Midbrain (tissue), 1 donor: ENCODE measurements at places on chromosomes 11 and 22.

- no peak for DNase-seq
These were observed 48.5 kb downstream of the MS4A13 start for GRCh38 chr11:60563553-60564235.

DNA sequence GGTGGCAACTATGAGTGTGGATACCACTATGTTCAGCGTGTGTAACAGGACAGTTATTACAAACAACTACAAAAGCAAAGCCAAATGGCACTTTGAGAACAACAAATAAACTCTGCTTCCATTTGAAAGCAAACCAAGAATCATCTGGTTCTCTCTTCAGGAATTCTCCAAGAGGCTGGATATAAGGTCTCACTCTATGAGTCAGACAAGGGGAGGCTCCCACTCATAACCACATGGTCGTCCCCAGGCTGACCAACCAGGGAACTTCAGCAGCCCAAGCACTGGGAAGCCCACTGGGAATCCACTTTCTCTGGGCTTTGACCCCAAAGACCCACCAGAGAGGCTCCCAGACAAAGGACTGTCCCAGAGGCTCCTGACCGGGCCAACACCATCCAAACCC is 35.3 kb downstream of the DGCR2 start:
- no peak for DNase-seq

DNA sequence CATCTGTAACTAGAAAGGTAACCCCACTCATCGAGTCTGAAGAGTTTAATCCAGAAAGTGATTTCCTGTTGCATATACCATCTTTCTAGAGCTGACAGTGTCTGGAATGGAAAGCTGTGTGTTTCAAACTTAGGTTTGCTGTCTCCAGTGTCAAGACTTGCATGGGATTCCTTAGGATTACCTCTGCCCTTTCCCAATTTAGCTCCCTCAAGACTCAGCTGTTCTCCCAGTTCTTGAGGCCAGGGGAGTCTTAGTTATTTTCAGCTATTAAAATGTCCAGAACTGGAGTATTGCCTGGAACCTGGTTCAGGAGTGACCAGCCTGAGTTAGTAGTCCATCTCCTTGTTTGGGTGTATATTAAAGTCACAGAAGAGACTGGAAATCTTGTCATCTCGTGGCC is 25.0 kb upstream of the LDHA start:
- DNase-seq = no peak

GRCh38 chr11:73622926-73623593 is 23.3 kb upstream of the PLEKHB1 start:
- no peak for DNase-seq

GRCh38 chr22:49626361-49627216 is 201.1 kb downstream of the BRD1 start:
- DNase-seq = no peak

DNA sequence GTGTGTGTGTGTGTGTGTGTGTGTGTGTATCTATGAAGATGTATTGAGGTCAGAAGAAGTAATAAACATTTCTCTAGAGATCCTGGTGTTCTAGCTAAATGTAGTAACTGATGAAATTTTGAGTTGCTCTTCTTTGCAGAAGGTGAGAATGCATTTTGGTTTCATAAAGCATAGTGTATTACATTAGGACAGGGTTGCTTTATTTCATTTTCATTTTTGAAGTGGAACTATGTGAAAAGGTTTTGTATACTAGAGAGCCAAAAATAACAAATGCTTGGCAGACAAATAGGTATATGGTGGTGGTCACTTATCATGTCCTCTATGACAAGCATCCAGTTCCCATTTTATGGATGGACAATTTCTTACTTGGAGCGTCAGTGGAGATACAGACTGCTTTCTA is 99.0 kb downstream of the CASP12 start:
- DNase-seq = no peak

GRCh38 chr22:39135092-39135896 is 17.2 kb downstream of the CBX7 start:
- no peak for DNase-seq

DNA sequence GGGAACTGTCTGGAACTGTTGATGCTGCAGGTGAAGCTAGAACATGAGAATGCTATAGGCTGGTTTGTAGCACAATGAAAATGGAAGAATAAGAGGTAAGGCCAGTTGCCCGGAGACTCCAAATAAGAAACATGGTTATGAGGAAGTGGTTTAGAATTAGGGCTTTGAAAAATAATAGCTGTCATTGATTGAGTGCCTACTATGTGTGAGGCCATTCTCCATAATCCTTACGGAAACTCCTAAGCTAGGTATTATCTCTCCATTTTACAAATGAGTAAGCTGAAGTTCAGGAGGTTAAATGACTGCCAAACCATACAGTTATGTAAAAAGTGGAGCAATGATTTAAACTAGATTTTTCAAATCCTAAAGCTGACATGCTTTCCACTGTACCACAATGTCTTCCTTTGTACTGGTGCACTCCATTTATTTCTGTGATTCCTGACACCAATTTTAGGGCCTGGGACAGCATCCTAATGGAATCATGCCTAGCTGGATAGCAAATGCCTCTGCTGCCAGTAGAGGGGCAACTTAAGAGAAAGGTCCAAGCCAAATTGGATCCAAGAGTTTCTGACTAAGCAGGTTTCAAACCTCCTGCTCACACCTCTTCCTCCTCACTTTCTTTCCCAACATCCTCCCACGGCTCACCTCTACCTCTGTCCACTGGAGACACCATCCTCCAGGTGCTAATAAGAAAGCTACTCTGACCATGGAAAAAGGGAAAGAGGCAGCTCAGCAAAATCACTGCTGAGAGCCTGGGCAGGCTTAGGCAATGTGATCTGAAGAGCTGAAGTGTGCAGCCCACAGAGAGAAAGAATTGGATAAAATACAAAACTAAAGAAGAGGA is 46.9 kb upstream of the PICALM start:
- no peak for DNase-seq

DNA sequence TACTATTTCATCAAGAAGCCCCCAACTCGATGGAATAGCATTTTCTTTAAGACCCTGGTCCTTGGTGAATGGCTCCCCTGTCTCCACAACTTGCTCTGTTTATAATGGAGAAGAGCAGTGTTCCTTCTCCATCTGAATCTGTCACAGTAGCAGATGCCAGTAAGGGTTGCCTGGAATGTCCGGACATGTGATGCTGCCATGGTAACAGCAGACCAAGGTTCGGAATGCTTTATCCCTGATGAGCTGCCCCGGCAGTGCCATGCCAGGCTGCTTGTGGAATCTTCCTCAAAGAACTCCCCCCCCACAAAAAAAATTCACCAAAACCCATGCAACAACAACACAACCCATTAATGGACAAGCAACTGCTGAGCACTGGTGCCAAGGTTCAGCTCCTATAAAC is 72.5 kb downstream of the KCNC1 start:
- no peak for DNase-seq

- DNase-seq = no peak
These were observed 753 bp downstream of the PRPF19 start for GRCh38 chr11:60905551-60906113.

- DNase-seq = no peak
These were observed 227.2 kb downstream of the BRD1 start for GRCh38 chr22:49600468-49600867.

GRCh38 chr11:34537636-34538035 is 24.0 kb upstream of the ELF5 start:
- DNase-seq = no peak

GRCh38 chr11:99932684-99933083 is 754.4 kb upstream of the ARHGAP42 start:
- no peak for DNase-seq

GRCh38 chr11:6459099-6459450 is 14.7 kb downstream of the TRIM3 start:
- DNase-seq = no peak

GRCh38 chr22:43811777-43812148 is 342 bp downstream of the EFCAB6 start:
- no peak for DNase-seq

DNA sequence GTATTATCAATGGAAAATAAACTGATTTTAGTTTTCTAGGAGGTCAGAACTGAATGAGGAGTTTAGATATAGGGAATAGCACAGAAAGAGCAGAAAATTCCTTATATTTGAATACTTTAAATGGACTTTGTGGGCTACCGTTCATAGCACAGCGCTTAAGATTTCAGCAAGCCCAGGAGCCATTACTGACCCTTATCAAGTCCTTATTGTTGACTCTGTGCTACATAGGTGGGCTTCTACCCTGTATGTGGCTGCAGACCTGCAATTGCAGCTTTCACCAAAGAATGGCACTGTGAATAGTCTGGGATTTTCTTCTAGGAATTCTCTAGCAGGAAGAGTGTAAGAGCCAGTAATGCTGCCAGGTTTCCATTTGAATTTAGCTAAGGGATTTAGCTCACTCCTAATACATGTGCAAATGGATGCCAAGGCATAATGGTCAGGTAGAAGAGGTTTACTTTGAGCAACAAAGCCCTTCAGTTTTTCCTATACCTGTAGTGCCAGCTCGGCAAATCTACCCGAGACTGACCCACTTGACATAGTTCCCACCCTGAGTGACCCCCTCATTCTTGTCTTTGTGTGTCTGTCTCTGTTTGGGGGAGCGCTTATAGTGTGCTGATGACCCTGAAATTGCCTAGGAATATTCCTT is 42.5 kb upstream of the DLAT start:
- DNase-seq = no peak

- no peak for DNase-seq
These were observed 13.3 kb downstream of the ASCL2 start for GRCh38 chr11:2256951-2257700.

GRCh38 chr11:1559111-1559951 is 12.7 kb downstream of the DUSP8 start:
- peak; percentile 90 for DNase-seq

DNA sequence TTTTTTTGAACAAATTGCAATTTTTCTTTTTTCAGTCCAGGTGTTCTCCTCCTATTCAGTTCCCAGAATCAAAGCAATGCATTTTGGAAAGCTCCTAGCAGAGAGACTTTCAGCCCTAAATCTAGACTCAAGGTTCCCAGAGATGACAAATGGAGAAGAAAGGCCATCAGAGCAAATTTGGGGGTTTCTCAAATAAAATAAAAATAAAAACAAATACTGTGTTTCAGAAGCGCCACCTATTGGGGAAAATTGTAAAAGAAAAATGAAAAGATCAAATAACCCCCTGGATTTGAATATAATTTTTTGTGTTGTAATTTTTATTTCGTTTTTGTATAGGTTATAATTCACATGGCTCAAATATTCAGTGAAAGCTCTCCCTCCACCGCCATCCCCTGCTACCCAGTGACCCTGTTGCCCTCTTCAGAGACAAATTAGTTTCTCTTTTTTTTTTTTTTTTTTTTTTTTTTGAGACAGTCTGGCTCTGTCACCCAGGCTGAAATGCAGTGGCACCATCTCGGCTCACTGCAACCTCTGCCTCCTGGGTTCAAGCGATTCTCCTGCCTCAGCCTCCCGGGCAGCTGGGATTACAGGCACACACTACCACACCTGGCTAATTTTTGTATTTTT is 6.2 kb upstream of the UBE4A start:
- DNase-seq = peak; percentile 6

GRCh38 chr11:10338287-10338686 is 33.4 kb downstream of the ADM start:
- no peak for DNase-seq

DNA sequence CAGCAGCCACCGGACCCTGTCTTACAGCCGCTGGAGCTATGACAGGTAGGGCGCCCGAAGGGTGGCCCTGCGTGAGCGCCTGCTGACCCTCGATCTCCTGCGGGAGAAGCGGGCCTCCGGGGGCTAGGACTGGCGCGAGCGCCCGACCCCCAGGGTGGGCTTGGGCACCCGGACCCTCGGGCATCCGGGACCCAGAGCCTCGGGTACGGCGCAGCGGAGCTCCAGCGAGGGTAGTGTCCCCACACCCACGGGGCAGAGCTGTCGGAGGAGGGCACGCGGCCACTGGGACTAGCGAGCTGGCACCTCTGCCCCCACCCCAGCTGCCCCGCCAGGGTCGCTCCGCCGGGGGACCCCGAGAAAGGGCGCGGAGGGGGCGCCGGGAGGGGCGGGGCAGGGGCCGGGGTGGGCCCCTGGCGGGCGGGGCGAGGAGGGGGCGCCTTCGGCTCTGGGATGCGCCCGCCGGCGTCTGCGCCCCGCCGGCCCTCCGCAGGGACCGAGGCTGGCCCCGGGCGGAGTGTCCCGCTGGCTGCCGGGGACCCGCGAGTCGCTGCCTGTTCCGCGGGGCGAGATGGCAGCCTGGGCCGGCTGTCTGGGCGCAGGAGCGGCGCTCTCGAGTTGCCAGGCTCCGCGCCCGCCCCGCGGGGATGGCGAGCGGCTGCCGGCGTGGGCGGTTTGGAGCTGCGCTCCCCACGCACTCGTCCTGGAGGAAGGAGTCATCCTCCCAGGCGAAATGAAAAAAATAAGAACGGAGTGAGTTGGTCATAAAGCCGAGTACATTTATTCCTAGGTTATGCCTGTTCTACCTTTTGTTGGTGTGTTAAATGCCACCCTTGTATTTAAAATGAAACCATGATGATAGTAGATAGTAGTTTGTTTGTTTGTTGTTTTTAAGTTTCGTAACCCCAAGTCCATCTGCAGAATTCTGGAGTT is 32.4 kb downstream of the EIF3F start:
- DNase-seq = peak; percentile 28

DNA sequence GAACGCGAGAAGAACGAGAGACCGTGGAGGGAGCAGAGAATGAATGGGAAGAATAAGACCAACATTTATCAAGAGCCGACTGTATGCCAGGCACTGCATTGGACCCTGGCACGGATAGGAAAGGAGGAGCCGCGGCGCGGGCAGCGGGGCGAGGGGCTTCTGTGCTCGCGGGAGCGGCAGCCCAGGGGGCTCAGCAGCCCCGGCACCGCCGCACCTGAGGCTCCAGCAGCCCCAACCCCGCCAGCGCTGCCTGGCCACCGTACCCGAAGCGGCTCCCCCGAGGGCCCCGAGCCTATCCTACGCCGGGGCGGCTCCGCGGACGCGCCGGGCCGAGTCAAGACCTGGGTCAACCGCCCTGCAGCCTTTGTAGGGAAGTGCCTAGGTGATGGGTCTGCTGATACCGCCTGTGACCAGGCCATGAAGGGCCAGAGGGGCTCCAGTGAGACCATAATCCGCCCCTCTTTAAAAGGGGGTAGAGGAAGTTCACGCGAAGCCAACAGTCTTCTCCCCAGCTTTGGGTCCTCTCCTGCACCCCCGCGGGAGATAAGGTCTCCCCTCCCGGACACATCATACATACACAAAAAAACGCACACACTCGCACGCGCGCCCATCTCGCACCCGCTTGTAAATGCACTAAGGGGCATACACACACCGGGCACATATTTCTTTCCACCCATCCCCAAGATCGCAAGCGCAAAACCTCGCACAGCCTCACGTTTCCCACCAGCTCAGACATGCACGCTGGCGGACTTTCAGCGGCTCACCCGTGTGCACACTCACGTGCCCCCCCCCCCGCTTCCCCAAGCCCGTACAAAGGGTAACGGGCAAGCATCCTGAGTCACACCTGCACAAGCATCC is 935 bp upstream of the RTN4RL2 start:
- DNase-seq = no peak

GRCh38 chr11:130269326-130269943 is 45.3 kb downstream of the ZBTB44 start:
- DNase-seq = no peak

DNA sequence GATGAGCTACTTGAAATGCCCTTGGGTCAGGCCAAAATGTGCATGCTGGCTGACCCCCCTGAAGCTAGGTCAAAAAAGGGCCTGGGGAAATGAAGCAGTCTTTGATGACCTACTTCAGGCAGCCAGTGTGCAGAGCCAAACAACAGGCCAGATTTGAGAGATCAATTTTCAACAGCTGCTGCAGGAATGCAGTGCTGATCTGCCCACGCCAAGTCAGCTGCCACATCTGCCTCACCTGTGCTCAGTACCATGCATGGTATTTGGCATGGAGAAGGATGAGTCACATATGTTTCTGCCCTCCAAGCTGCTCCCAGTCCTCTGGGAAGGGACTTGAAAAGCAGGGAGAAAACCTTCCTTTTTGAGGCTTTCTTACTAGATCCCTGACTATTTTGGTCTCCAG is 35.8 kb downstream of the MTNR1B start:
- no peak for DNase-seq
